NCI-H2029 (cell line): ENCODE measurements at places on chromosomes 6 and 20.

GRCh38 chr6:54706391-54706790, 140.2 kb upstream of the FAM83B start:
- DNase-seq: no peak

GRCh38 chr6:1577896-1578745, 31.6 kb upstream of the FOXC1 start:
- DNase-seq: no peak

- no peak for DNase-seq
Measured at GRCh38 chr6:142952614-142953013, 7.6 kb upstream of the HIVEP2 start.

GRCh38 chr6:4606821-4607704, 169.1 kb upstream of the CDYL start:
- peak; percentile 72 for DNase-seq

DNA sequence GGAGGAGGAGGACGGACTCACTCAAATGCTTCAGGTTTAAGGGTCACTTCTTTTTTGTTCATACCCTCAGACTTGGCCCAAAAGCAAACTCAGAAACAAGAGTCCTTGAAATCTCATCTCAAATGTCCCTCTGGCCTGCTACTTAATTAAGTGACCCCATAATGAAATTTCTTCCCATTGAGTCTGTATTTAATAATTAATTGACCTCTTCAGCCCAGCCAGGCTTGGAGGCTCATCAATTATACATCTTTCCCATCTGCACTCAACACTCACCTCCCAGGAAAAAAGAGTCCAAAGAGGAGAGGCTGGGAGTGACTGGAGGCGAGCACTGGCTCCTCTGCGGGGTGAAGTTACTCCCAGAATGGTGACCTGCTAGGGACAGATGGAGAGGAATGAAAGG, 90.5 kb upstream of the EYA2 start:
- no peak for DNase-seq
